ENCODE measurements at places on chromosomes 13 and 19. TPM values are rescaled to one million over a fixed set of nuclear protein-coding genes. Genes with fewer than 3 reads are reported as not detected.

- no peak for DNase-seq
Observed at GRCh38 chr13:78409172-78409571, 194.2 kb downstream of the POU4F1 start.

GRCh38 chr19:48390188-48391099 is 907 bp downstream of the KDELR1 start:
- DNase-seq = peak; percentile 74

GRCh38 chr19:55389386-55390317 is 3.9 kb downstream of the RPL28 start:
- DNase-seq = no peak

- no peak for DNase-seq
Observed at GRCh38 chr13:100014621-100015020, 33.0 kb downstream of the ZIC2 start.

- peak; percentile 67 for DNase-seq
Observed at GRCh38 chr13:38830442-38831045, 143.7 kb downstream of the FREM2 start.

DNA sequence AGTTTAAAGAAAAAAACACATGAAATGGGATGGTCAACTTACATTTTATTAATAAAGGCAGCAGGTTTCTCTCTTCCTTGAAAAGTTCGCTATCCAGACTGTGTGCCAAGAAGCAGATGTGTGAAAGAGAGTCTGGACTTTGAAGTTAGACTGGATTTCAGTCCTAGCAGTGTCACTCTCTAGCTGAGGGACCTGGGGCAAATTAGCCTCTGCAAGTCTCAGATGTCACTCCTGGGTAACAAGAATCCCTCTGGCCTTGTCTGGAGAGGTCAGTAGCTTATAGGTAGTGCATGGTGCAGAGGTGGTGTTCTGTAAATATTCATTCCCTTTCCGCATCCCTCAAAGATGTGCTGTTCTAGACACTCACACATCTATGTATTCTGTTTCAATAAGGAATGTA is 187.6 kb upstream of the RNF113B start:
- DNase-seq = no peak

- no peak for DNase-seq
Observed at GRCh38 chr13:25501231-25501630, 129.5 kb downstream of the ATP8A2 start.

DNA sequence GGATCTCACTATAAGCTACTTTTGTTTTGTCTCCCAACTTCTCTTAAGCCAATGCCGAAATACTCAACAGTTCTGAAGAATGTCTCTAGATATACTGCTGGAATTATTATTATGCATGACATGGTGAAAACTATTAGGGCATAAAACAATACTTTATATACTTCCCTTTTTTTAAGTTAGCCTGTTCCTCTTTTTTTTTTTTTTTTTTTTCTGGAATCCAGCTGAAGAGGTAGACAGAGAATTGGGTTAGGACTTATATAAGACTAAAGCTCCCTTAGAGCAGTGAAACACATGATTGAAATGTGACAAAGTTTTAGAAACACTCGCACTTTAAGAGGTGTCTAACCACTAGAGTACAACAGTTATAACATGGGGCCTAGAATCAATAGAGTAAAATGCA is 850.9 kb upstream of the PCDH9 start:
- no peak for DNase-seq

DNA sequence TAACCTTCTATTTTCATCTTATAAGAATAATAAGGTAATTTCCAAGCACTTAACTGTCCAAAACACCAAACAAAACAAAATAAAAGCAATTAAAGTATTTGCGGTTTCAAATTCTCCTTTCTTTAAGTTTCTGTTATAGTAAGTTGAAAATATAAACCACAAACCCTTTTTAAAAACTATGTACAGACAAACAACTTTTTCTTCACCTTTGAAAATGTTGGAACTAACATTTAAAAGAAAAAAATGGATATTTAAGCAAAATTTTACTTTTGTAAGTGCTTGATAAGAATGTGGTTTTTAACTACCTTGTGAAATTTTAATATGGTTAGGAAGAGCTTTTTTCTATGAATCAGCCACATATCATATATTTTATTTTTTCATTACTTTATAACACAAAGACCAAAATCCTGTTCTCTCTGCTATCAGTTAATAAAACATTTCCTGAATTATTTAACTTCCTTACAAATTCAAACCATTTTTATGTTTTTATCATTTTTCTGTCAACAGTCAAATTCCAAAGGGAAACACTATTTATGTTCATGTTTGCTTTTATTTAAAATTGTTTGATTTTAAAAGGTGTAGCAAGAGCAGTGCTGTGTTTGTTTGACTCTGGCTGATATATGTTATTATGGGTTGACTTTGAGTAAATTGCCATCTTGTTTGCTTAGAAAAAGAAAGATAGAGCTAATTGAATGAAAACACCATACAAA is 554.1 kb upstream of the KLHL1 start:
- DNase-seq = no peak

Gene FAM216B
- total RNA-seq = not detected

Gene DOCK9
- total RNA-seq = 138 TPM

- DNase-seq = no peak
Observed at GRCh38 chr19:4578552-4579248, 19.2 kb upstream of the SEMA6B start.

Gene SHANK1
- 32.3 TPM for total RNA-seq

DNA sequence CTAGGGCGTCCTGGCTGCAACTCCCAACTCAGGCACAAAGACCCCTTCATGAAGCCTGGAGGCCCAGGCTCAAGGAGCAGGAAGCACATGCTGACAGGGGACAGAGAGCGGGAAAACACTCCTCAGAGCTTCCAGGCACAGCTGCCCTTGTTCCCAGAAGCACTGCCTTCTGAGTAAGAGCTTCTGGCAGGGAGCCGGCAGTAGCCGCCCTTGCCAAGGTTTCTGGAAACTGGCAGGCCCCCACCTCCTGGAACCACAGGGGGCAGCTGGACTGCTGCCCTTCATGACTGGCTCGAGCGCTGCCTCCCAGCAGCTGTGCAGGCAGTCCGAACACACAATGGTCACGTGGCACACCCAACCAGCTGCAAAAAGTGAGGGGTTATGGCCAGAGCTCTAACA is 33.6 kb upstream of the EPHX3 start:
- peak; percentile 99 for DNase-seq

- DNase-seq = no peak
Observed at GRCh38 chr19:13873834-13874515, 3.0 kb upstream of the NANOS3 start.

DNA sequence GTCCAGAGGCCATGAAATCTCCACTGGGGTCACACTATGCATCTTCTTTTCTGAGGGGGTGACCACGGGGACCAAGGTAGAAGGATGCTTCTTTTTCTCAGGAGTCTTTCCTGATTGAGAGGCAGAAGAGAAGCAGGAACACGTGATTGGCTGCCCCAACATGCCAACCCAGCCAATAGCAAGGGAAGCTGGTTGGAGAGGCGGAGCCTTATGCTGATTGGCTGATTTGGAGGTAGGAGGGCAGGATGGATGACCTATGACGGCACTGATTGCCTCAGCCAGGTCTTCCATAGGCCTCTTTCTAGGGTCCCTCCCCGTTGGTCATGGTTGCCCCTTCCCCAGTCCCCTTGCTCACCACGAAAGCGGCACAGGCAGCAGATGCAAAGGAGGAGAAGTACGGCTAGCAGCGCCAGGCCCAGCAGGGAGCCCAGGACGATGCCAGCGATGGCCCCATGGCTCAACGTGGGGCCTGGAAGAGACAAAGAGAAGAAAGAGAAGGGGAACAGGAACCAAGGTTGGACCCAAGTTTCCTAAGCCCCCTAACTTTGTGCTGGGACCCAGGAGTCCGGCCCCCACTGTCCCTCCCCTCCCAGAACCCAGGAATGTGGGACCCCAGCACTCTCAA is 8.0 kb downstream of the VSIG10L start:
- no peak for DNase-seq

- no peak for DNase-seq
Observed at GRCh38 chr13:52118595-52118994, 10.3 kb downstream of the NEK5 start.

DNA sequence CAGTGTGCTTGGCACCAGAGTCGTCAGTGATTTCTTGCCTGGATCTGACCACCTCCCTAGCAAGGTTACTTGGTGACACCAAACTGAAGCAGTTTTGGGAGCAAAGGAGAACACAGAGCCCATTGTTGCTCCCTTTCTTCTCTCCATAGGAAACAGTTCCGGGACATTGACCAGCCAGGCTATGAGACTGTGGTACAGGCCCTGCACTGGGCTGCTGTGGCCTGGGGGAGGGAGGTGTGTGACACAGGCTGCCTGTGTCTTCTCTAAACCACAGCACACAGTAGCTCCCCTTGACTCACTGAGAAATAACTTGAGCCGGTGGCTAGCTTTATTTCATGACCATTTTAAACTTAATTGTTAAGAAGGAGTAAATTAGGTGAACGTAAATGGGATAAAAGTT is 214.8 kb upstream of the UBL3 start:
- DNase-seq = peak; percentile 24

Gene PTH2
- total RNA-seq = not detected

DNA sequence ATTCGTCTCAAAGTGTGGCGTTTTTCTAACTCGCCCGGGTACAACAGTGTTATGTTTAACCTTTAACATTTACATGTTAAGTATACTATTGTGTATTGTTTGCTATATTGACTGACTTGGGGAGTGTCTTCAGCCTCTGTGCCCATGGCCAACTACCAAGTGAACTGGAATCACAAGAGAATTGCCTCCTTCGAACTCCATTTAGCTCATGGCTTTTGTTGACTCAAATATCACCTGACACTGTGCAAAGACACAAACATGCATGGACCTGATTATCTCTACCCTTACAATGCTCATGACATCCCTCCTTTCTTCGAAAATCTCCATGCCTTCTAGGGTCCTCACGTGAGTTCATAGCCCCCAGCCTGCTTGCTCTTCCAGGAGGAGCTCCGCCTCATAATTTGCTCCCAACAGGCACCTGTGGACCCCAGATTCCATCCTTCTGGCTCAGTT is 704 bp downstream of the ZNF814 start:
- DNase-seq = no peak

DNA sequence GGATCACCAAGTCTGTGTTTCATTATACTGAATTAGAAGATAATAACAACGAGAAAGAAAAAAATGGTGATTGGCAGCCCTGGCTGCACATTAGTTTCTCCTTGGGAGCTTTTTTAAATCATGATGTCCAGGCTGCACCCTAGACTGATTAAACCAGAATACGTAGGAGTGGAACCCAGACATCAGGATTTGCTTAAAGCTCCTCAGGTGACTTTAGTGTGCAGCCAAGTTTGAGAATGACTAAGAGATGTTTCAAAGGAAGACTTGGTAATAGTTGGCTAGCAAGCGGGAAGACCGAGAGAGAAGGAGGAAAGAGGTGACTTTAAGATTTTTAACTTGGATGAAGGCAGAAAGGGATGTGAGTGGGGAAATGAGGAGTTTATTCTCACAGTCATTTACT is 71.4 kb upstream of the SERP2 start:
- DNase-seq = no peak

Gene C19orf81
- total RNA-seq = not detected

- peak; percentile 58 for DNase-seq
Observed at GRCh38 chr13:79658333-79658975, 177.5 kb downstream of the NDFIP2 start.

DNA sequence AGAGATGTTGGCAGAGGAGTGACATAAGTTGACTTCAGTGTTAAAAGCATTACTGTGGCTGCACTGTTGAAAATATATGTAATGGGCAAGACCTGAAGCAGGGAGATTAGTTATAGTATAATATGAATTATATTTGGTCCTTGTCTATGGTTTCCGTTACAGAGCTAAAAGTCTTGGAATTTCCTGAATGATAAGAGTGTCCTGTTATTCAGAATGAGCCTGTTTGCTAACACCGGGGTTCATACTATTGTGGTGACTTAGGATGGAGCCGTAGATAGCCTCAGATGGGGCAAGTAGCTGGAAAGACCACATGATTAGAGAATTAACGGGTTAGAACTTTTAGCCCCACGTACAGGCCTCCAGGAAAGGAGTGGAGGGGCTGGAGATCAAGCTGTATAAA is 5.7 kb downstream of the USPL1 start:
- no peak for DNase-seq

Gene SPATA13
- 11.9 TPM for total RNA-seq

- DNase-seq = peak; percentile 85
Observed at GRCh38 chr13:30577401-30577852, 40.3 kb upstream of the USPL1 start.

GRCh38 chr19:46000491-46001246 is 5.4 kb downstream of the CCDC61 start:
- DNase-seq = no peak

- DNase-seq = no peak
Observed at GRCh38 chr19:33071887-33072286, 7.2 kb upstream of the RHPN2 start.

Gene P2RY11
- total RNA-seq = 4.0 TPM

- DNase-seq = peak; percentile 92
Observed at GRCh38 chr19:3434630-3435553, 45.4 kb downstream of the SMIM24 start.

Gene WBP4
- 12.1 TPM for total RNA-seq

Gene RFPL4A
- not detected for total RNA-seq

- DNase-seq = no peak
Observed at GRCh38 chr19:36207605-36208252, 6.7 kb downstream of the ZNF565 start.

DNA sequence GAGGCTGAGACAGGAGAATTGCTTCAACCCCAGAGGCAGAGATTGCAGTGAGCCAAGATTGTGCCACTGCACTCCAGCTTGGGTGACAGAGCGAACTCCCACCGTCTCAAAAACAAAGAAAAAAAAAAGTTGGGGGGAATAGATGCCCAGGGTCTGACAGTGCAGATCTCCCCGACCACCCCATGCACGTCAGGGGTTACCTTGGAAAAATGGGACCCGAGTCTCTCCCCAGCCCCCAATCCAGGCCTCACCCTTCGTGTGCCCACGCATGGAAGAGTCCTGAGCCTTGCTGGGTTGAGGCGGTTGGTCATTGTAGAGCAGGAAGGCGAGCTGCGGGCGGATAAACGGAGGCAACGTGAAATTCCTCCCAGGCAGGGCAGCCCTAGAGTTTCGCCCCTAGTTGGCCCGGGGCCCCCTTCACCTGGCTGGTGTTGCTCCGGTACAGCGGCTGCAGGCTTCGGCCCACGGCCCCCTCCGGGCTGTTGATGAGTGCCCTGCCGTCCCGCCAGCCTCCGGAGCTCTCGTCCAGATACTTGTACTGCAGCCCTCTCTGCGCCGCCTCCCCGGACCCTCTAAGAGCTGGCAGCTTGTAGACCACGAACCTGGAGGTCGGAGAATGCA is 588 bp downstream of the DNASE2 start:
- DNase-seq = no peak

DNA sequence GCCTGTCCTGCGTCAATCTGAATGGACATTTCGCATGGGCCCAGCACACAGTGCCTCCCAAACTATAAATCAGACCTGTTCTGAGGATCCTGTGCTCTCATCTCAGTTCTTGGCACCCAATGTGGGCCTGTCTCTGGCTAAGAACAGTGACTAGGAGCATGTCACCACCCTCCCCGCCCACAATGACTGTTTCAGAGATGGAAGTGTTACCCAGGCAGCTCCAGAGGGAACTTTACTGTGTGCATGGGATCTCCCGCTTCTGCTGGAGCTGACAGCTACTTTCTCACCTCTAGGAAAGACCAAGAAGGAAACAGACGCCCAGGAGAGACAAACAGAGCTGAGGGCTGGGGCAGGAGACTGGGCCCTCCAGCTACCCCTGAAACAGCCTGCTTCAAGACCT is 45.0 kb downstream of the KCTD15 start:
- DNase-seq = no peak

GRCh38 chr19:18021121-18021755 is 13.3 kb downstream of the ARRDC2 start:
- DNase-seq = peak; percentile 81
